Hematopoietic multipotent progenitor cell treated with erythropoietin and hydrocortisone succinate and interleukin-3 and kit ligand, for 17 days (in vitro differentiated cells): ENCODE measurements at places on chromosomes 2 and 18.

DNA sequence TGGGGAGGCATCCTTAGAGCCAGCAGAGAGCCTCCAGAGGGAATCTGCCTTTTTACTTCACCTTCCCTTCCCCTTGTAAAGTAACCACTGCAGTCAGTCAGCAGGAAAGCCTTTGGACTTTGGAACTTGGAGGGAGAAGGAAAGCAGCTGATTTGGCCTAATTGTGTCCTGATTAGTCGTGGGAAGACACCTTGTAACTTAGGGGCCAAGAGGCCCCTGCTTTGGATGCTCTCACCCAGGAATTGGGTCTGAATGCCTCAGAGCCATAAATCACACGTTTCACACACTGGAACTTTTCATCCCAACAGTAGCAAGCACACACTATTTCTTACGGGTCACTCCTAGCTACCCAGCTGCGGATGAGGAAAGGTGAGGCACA, 81.0 kb upstream of the PPM1B start:
- no peak for DNase-seq

DNA sequence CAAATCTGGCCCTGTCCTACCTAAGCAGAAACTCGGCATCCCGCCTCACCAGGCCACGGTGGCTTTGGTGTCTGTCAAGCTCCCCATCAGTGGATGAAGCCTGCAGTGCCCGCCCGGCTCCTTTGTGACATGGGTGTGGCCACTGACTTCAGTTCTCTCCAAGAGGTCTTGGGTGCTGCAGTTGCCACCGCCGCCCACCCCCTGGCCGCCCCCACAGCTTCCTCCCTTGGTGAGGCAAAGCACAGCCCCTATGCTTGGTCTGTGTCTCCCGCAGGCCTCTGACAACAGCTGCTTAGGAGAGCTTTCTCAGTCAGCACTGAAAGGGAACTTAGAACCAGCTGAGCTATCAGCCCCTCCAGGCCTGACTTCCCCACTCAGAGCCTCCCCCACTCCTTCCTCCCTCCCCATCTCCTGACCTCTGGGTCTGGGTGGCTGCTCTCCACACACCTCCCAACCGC, 22.9 kb upstream of the GPR55 start:
- DNase-seq, result no peak

GRCh38 chr2:159010963-159011362, 42.5 kb downstream of the TANC1 start:
- DNase-seq, result no peak

DNA sequence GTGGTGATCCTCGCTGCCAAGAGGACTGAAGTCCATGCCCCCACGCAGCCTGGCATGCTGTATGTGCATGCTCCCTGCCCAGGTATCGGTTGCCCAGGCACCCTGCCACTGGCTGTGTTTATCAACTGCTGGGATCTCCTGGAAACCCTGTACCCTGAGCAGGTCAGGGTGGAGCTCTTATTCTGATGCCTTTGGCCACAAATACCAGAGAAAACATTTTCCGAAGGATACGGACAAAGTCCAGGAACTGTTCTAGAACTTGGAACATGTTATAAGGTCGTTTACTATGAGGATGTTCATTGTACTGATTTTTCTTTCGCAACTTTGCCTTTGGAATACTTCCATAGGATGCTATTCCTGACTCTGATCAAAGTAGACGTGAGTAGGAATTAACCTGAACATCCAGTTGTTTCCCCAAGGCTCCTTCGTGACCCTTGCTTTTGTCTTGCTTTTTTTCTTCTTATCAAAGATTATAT, 55.2 kb downstream of the TMEM17 start:
- no peak for DNase-seq

GRCh38 chr2:9799729-9800632, 43.3 kb upstream of the TAF1B start:
- peak; percentile 74 for DNase-seq

DNA sequence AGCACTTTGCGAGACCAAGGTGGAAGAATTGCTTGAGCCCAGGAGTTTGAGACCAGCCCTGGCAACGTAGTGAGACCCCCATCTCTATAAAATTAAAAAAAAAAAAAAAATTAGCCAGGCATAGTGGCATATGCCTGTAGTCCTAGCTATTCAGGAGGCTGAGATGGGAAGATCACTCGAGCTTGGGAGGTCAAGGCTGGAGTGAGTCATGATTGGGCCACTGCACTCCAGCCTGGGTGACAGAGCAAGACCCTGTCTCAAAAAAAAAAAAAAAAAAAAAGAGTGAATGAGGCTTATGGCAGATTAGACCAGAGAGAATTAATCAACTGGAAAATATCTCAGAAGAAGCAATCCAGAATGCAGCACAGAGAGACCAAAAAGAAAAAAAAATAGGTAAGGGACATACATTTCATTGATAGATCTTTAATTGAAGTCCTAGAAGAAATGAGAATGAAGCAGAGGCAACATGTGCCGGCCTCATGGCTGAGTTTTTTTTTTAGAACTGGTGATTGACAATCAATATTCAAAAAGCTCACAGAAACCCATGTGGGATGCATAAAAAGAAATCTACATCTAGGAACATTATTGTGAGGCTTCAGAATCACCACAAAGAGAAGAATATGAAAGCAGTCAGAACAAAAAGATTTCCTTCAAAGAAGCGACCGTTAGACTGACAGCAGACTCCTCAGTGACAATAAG, 32.2 kb upstream of the ELAC1 start:
- DNase-seq, result no peak

DNA sequence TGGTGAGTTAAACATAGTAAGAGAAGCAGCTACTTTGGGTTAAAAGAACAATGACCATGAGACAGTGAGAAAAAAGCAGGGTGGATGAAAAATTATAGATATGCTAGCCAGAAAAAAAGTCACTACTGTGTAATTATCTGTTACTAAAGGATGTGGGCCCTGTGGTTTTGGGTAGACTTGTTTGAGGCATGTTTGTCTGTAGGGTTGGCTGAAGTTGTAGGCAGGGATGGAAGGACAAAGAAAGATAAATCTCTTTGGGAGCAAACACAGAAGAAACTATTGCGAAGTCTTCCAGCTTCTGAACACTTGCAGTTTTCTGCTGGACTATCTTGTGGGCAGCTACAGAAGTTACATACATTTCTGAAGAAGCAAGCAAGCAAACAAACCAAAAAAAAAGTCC, 28.2 kb downstream of the RND3 start:
- no peak for DNase-seq

GRCh38 chr2:231710799-231711676, 2.7 kb downstream of the PTMA start:
- peak; percentile 59 for DNase-seq

- no peak for DNase-seq
Observed at GRCh38 chr18:36441426-36442240, 144.1 kb downstream of the FHOD3 start.

GRCh38 chr2:109471658-109472057, 142.1 kb downstream of the SEPTIN10 start:
- no peak for DNase-seq

- no peak for DNase-seq
Observed at GRCh38 chr18:78639006-78639950, 340.3 kb upstream of the SALL3 start.

DNA sequence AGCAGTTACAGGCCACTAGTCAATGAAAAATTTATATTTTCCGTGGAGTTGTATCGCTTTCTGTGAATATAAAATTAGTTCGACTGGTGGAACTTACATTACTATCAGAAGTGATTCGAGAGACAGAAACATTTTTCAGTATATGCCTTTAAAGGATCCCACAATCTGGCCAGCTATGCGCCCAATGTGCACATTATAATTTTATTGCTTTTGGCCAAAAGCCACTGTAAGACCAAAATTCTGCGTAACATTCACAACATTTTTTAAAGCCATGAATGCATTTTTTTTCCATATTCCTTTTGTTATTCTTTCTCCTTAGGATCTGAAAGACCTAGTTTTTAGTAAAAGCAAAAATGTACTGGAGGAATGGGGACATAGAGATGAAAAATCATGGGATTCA, 131.0 kb upstream of the CHAC2 start:
- no peak for DNase-seq

DNA sequence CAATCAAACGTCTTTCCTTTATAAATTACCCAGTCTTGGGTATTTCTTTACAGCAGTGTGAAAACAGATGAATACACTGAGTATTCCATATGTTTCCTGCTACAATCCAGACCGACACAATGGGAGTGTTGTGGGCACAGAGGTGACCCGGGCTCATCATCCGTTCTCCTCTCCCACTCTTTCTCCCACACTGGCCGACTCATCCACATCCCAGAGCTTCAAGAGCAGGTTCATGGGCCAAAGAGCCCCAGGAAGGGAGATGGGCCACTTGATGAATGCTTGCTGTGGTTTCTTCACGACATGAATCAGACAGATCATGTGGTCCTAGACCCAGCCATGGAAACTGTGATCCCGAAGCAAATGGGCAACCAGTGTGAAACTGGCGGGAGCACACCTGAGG, 4.1 kb upstream of the COPS8 start:
- DNase-seq, result no peak

DNA sequence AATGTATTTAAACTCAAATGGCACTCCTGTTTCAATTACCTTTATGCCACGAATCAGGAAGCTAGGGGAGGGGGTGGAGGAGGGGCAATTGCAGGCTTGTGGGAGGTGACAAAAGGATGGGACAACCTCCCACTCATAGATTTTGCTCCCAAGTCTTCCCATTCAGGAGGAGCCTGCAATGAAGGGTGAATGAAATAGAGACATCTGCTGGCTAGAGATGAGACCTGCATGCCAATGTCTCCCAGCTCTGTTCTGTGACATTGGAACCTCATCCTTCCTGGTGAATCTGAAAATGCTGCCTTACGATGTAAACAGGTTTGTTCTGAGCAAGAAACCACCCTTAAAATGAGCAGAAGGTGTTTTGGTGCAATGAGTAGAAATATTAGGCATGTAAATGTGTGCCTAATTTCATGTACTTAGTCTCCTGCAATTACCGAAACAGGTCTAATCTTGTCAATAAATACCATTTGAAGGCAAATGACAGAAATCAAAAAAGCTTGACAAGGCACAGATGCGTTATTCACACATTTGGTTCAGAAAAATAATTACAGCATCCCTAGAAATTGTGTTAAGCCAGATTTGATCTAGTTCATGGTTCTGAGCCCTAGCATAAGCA, 2.7 kb upstream of the PID1 start:
- no peak for DNase-seq

- no peak for DNase-seq
Observed at GRCh38 chr2:205557873-205558272, 124.4 kb upstream of the NRP2 start.

- no peak for DNase-seq
Observed at GRCh38 chr2:98561018-98561417, 47.3 kb downstream of the COA5 start.

GRCh38 chr2:15494877-15495276, 66.3 kb downstream of the NBAS start:
- no peak for DNase-seq

- no peak for DNase-seq
Observed at GRCh38 chr2:130826821-130827501, 9.8 kb upstream of the ARHGEF4 start.

GRCh38 chr18:55228191-55228590, 268.9 kb upstream of the CCDC68 start:
- no peak for DNase-seq

DNA sequence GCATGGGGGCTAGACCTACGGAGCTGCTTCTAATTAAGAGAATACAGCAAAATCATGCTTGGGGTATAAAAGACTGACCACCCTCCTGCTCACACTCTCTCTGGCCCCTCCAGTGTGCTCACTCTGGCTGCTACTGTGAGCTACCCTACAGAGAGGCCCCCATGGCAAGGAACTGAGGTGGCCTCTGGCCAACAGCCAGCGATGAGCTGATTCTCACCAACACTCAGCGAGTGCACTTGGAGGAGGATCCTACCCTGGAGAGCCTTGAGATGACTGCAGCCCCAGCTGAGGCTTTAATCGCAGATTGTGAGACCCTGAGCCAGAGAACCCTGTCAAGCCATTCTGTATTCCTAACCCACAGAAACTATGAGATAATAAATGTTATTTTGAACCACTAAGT, 88.2 kb downstream of the GFPT1 start:
- DNase-seq, result no peak

DNA sequence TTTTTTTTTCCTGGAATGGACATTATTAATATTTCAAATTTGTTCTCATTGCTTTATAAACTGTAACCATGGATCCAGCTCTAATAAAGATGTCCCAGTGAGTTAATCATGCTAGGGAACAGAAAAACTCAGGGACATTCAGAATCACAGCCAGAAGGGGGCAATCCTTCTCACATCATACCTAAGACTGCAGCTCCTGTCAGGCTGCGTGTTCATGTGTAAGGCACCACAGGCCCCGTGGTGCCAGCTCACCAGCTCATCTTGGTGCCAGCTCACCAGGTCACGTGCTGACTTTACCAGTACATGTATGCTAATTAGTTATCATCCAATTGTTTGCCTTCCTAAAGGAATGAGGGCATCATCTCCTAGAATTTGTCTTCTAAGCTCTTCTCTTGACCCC, 84.7 kb upstream of the NEDD4L start:
- peak; percentile 41 for DNase-seq

GRCh38 chr18:22607284-22607635, 189.5 kb upstream of the CTAGE1 start:
- DNase-seq, result no peak

GRCh38 chr2:146458585-146458984, 1386.2 kb upstream of the ACVR2A start:
- DNase-seq, result no peak

GRCh38 chr18:49745045-49746014, 68.0 kb downstream of the ACAA2 start:
- DNase-seq, result no peak

- DNase-seq, result no peak
Observed at GRCh38 chr2:40511661-40512213, 59.8 kb upstream of the SLC8A1 start.

GRCh38 chr2:237574894-237575868, 8.8 kb downstream of the PRLH start:
- DNase-seq, result no peak

- no peak for DNase-seq
Observed at GRCh38 chr2:18623782-18624181, 34.4 kb upstream of the NT5C1B start.

GRCh38 chr2:170361090-170361936, 183.4 kb downstream of the MYO3B start:
- DNase-seq, result peak; percentile 38

- no peak for DNase-seq
Observed at GRCh38 chr2:11537951-11538350, 4.1 kb downstream of the GREB1 start.

GRCh38 chr2:176642074-176642473, 372.8 kb downstream of the MTX2 start:
- DNase-seq, result no peak
